SJSA1 (cell line): ENCODE measurements at places on chromosomes 3 and 15.
A peak's percentile ranks its signal among the peaks of the same experiment; 100 is the strongest.

GRCh38 chr15:77057072-77057471 lies 13.8 kb downstream of the TSPAN3 start:
- DNase-seq, result no peak

- DNase-seq, result no peak
Observed at GRCh38 chr3:145639003-145639606, 521.9 kb downstream of the PLOD2 start.

DNA sequence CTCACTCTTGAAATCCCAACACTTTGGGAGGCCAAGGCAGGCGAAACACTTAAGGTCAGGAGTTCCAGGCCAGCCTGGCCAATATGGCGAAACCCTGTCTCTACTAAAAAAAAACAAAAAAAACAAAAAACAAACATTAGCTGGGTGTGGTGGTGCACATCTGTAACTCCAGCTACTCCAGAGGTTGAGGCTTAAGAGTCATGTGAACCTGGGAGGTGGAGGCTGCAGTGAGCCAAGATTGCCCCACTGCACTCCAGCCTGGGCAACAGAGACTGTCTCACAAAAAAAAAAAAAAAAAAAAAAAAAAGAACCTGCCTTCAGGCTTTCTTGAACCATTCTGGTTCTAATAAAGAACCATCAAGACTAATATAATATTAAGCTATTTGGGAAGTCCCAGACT lies 16.5 kb downstream of the ARPP19 start:
- no peak for DNase-seq

DNA sequence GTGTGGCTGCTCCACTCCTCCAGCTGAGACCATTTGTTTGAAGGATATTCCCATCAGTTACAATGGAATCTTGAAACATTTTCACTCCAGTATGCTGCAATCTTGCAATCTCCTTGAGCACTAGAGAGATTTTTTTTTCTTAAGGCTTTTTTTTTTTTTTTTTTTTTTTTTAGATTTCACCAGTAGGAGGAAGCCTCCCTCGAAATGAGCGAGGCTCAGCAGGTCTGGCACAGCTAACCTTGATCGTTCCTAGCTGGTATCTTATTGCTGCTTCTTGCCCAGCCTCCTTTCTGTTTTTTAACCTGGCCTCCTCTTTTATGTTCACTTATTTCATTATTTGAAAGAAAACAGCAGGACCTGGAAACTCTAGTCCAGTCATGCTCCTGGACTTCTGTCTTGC lies 48.1 kb downstream of the RAP2B start:
- DNase-seq, result no peak

- no peak for DNase-seq
Observed at GRCh38 chr3:180382638-180383180, 219.3 kb upstream of the TTC14 start.

DNA sequence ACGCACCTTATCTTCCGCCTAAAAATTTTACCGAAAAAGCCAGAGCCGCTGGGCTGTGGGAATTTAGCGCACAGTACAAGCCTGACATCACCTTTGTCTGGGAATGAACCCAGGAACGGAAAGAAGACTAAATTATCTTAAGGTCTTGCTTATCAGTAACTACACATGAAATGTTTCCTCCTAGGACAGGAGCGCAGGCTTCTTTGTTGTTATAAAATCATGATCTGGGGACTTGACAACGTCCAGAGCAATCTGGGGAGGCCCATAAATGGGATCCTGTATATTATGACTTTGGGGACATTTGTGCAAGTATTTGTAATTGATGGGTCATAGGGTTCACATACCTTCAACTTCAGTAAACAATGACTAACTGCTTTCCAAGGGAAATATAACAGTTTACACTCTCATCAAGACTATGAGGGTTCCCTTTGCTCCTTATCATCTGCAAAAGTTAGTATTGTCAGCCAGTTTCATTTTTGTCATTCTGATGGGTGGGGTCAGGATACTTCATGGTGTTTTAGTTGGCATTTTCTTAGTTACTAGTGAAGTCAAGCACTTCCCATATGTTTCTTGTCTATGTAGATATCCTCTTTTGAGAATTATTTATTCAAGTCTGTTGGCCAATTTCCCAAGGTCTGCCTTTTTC lies 213.9 kb upstream of the PFN2 start:
- peak; percentile 76 for DNase-seq

- DNase-seq, result no peak
Observed at GRCh38 chr3:61493339-61493738, 68.0 kb upstream of the PTPRG start.

GRCh38 chr3:196712514-196713413 lies 587 bp downstream of the PIGX start:
- DNase-seq, result peak; percentile 67

- no peak for DNase-seq
Observed at GRCh38 chr3:46713898-46714552, 3.6 kb downstream of the PRSS50 start.

- no peak for DNase-seq
Observed at GRCh38 chr15:61041886-61042285, 187.2 kb downstream of the RORA start.

DNA sequence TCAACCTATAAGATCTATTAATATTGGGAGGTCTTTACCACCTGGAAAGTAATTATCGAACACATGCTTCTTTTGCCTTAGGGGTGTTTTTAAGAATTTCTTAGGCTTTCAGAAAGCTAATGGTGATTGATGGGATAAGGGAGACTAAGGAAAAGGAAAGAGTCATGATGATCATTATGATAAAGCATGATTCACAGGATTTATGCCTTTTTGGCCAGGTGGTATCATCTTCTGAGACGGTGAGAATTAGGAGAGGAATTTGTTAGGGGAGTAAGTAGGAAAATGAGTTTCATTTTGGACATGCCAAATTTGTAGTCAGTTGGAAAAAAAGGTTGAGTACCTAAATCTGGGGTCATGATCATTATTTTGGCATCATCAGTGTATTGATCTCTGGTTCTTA lies 8.9 kb downstream of the ARMC8 start:
- DNase-seq, result no peak

DNA sequence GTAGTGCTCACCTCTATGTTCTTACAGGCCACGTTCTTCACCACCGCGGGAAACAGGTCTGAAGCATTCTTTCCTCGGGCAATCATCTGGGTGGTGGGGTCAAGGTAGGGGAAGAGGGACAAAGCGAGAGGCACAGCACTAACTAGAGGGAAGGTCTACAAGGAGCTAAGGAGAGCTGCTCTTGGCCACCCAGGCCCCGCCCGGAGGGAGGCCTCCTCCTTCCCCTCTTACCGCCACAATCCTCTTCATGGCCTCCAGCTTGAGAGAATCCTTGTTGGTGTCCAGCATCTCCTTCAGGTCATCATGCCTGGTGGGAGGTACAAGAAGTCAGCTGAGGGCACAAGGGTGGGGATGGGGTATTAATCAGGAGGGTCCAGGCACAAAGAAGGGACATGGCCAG lies 20.5 kb downstream of the AP3B2 start:
- no peak for DNase-seq

DNA sequence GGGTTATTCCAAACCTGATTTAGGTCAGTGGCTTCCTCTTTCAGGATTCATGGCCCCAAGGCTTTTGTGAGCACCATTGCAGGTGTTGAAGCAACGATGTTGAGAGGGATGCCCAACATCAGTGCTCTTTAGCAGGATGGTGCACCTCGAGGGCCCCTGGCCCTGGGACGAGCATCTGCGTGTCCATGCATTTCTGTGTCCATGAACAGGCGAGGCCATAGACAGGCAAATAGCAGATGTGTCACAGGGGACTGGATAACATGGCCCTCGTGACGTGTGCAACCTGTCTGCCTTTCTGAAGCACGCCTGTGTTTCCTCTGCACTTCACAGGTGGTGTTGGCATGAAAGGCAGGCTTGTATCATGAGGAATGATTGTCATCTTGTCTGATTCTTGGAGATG lies 132.3 kb downstream of the SNRPN start:
- DNase-seq, result no peak

GRCh38 chr15:40936709-40937666 lies 7.8 kb downstream of the DLL4 start:
- no peak for DNase-seq

- no peak for DNase-seq
Observed at GRCh38 chr3:3031326-3031725, 78.8 kb downstream of the IL5RA start.

GRCh38 chr3:13578251-13578650 lies 29.3 kb downstream of the FBLN2 start:
- no peak for DNase-seq

DNA sequence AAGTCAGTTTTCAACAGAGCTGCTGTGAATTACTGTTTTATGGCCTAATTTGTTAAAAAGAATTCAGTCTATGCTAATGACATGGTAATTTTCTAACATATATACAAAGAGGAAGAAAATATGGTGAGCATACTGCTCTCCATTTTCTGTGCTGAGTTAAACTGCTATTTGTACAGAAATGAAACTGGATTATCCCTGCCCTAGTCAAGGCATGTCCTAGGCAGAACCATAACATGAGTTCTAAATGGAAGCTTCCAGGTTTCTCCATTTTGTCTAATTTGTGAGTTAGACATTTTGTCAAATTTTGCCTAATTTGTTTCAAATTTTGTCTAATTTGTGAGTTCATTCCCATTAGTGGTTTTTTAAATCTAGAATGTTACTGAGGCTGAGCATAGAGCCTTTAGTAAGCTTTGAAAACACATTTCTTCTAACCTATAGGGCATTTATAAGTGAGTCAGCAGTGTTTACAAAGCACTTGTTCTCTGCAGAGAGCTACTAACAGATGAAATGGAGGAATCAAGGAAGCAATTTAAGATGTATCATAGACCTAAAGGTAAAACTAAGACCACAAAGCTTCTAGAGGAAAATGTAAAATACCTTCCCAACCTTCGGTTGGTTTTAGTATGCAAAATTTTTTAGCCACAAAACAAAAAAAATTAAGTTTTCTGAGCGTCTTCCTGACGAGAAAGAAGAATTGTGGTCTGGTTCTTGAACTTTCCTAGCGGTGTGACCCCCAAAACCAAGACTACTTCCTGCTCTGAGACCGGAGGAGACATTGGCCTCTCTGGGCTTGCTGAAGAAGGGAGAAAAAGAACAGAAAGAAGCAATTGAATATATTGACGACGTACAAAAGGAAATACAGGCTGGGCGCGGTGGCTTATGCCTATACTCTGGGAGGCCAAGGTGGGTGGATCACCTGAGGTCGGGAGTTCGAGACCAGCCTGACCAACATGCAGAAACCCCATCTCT lies 9.8 kb downstream of the P2RY14 start:
- DNase-seq, result no peak

DNA sequence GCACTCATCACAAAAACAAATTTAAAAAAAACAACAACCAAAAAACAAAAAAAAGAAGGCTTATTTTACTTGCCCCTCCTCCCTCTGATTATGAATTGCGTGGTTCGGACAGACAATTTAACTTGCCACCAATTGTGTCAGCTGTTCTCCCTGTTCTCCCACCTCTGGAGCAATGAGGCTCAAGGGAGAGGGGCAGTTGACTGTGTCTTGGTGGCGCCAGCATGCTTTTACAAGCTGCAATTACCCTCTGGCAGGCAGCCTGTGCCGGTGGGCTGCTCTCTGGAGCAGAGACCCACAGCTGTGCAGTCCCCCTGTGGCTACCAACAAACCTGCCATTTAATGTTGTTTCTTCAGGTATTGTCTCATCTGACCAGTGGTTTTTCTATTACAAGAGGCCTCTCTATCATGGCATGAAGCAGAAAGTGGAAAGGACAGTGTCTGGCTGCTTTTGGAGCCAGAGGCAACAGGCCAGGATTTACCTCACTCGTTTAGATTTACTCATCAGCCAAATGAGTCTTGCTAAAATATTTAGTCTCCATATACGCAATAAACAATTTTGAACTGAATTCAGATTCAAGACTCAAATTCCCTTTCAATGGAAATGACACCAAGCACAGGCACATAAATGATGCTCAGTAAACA lies 192.0 kb upstream of the TPRG1 start:
- DNase-seq, result no peak

DNA sequence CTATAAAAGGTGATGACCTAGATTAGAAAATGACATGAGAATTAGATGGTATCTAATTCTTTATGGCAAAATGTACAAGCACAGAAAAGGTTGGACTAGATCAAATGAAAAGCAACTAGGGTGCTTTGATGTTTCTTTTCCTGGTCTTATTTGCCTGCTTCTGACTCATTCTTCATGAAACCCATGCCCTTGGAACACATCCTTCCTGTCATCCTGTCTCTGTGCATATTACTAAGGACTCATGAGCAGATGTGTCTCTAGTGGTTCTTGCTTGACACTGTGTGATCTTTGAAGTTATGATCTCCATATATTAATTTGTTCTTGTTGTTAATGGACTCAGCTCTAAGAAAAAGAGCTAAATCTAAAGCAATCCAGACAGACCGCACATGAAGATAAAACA lies 314.0 kb downstream of the ERC2 start:
- DNase-seq, result no peak

- DNase-seq, result no peak
Observed at GRCh38 chr3:130761730-130762311, 15.2 kb upstream of the PIK3R4 start.

- DNase-seq, result no peak
Observed at GRCh38 chr3:135556174-135556573, 409.4 kb upstream of the PPP2R3A start.

DNA sequence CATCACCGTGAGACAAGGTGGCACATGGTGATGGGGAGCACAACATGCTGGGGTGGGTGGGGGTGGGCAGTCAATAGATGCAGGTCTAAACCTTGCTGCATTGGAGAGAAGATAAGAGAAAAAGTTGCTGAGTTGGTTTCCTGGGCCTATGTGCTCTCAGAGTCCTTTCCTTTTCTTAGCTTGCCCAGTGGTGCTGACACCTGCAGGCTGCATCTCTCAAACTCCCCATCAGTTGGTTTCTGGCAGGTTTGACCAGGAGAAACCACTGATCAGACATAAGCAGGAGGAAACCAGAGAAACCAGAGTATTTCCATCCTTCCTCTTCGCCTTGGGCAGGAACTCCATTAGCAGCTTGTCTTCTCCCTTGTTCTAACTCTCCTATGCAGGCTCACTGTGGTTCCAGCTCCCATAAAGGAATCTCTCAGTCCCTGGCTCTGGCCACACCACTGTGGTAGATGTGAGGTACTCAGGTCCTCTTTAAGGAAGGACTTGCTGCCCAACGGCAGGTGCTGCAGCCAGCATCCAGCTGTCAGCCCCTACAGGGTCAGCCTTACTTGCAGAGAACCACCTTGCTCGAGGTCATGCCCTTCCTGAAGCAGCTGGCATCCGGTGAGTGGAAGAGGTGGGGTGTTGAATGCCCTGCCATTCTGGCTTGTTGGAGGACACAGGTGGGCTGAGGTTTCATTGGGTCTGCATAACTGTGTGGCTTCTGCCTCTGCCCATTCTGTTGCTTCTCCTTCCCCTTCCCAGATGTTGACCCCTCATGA lies 172.3 kb upstream of the ANKRD28 start:
- no peak for DNase-seq

- DNase-seq, result no peak
Observed at GRCh38 chr3:191176038-191176785, 22.8 kb upstream of the OSTN start.

DNA sequence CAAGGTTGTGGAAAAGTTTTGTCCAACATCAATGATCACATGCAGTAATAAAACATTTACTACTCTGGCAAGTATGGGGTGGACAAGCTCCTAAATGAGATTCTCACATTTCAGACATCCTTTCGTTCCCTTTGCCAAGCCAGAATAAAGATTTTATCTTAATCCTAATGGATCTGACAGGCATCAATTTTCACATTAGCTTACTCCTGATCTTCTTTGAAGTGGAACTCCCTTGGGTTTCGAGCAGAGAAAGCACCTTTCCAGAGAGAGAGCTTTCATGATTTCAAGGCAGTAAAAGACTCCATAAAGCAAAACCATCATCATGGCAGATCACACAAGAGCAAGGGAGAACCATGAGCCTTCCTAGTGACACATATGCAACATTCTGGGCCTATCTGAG lies 27.3 kb upstream of the EID1 start:
- no peak for DNase-seq
